ENCODE measurements at places on chromosomes 3 and 15.
A peak's percentile ranks its signal among the peaks of the same experiment; 100 is the strongest.

- DNase-seq = no peak
Observed at GRCh38 chr3:102514241-102514640, 79.4 kb downstream of the ZPLD1 start.

DNA sequence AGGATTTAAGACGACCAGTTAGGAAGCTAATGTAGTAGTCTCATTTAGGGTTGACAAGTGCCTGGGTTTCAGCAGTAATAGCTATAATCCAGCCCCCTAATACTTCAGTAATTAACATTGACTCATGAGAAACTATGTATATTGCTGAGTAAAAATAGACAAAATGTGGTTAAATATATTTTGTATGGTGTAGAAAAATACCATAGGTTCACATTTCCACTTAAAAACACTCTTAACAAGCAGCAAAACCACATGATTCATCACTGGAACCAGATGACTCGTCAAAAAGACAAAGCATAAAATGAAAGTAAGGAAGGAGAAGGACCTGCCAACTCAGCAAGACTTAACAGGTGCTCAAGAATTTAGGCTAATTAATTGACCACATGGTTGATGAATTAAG, 288.9 kb downstream of the EFHB start:
- DNase-seq = no peak

DNA sequence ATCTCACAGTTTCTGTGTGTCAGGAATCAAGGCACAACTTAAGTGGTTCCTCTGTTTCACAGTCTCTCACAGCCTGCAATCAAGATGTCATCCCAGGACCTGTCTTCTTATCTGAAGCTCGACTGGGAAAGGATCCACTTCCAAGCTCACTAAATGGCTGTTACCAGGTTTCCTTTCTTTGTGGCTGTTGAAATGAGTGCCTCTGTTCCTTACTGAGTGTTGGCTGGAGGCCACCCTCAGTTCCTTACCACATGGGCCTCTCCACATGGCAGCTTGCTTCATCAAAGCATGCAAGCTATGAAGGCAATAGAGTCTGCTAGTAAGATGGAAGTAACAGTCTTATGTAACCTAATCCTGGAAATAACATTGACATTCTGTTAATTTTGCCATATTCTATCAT, 174.0 kb downstream of the ERC2 start:
- DNase-seq = no peak

DNA sequence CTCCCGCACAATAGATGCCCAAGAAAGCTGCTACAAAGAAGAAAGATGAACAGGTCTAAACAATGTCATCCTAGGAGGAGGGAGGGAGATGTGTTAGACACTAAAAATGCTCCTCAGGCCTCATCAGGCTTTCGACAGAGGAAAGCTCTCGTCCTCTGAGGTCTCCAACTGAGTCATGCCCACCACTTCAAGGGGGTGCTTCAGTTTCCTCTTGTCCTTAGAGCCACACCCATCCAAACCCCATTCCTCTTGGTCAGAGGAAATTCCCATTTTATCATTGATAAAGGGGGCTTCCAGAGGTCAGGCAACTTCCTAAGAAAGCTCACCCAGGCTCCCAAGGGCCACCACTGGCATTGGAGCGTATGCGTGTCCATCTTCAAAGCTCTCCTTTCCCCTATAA, 50.1 kb downstream of the HEG1 start:
- no peak for DNase-seq

- no peak for DNase-seq
Observed at GRCh38 chr15:91329914-91330313, 229.9 kb downstream of the SV2B start.

- no peak for DNase-seq
Observed at GRCh38 chr15:75644376-75644775, 3.3 kb upstream of the SNX33 start.

GRCh38 chr15:71612397-71612722, 198.0 kb upstream of the NR2E3 start:
- no peak for DNase-seq

GRCh38 chr15:79025201-79025600, 65.4 kb downstream of the RASGRF1 start:
- DNase-seq = peak; percentile 14

DNA sequence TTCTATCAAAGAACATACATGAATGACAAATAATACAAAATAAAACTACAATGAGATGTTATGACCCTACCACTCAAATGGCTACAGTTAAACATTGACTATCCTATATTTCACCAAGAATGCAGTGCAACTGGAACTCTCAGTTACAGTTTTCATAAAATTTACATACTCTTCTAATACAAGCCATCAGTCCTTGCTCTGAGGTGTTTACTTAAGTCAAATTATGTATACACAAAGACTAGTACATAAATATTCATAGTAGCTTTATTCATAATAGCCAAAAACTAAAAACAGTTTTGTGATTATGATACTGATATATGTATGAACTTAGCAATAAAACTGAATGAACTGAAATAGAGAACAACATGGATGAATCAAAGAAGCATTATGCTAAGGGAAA, 19.2 kb downstream of the MLF1 start:
- no peak for DNase-seq

GRCh38 chr3:128950223-128950938, 43.5 kb downstream of the CFAP92 start:
- peak; percentile 20 for DNase-seq

DNA sequence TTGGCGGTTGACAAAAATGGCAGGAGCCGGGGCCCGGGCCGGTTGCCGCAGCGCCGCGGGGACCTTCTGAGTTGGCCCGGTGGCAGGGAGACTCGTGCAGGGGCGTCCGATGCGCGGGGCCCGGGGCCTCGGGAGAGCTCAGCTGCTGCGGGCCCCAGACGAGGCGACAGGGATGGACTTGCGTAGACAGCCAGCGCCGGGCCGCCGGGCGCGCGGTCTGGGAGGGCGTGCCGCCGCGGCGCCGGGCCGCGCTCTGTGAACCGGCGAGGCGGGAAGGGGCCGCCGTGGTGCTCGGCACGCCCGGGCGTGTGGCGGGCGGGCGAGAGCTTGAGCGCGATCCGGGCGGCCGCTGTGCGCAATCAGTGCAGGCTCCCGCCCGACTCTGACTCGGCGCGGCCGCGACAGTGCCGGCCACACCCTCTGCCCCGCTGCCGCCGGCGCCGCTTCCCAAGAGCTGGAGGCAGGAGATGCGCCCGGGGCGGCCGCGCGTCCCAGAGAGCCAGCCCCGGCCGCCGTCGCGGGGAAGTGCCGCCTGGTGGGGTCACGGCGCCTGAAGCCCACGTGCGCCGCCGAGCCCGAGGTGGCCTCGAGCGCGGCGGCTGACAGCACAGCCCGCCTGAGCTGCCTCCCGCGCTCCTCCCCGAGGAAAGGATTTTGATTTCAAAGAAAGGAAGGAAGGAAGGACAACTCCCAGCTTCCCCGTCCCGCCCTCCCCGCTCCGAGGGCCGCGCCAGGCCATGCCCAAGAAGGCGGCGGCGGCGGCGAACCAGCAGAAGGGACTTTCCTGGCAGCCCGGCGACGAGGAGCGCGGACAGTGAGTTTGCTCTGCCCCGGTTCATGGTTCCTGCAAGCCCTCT, 657 bp downstream of the TLNRD1 start:
- peak; percentile 61 for DNase-seq

DNA sequence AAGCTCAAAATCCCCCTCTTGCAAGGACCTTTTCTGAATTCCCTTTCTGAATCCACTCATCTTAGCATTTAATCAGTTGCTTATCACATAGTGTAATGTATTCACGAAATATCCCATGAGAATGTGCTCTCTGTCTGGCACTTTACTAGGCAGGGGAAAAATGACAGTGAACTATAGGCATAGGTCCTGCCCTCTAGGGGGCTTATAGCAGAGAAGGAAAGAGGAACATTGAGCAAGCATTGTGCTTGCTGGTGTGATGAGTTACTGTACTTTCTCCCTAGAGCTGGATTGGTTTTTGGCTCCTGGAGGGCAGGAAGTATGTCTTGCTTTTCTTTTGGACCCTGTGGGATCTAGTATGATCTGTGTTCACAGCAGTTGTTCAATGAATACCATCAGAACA, 26.5 kb downstream of the DUOX2 start:
- DNase-seq = no peak

DNA sequence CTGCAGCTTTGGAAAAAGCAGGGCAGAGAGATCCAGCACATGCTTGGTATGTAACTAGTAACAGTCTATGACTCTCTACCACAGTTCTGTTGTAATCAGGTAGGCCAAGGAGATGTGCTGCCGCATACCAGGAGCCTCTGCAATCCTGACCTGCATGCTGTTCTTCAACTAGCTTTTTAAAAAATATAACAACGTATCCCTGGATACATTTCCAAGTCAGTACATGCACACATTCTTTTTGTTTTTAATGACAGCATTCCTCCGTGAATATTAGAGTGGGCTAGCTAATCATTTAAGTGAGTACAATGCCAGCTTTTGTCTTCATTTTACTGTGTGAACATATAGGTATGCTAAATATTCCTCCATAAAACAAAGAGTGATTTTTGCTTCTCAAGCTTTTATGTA, 437.8 kb downstream of the RBMS3 start:
- DNase-seq = no peak

DNA sequence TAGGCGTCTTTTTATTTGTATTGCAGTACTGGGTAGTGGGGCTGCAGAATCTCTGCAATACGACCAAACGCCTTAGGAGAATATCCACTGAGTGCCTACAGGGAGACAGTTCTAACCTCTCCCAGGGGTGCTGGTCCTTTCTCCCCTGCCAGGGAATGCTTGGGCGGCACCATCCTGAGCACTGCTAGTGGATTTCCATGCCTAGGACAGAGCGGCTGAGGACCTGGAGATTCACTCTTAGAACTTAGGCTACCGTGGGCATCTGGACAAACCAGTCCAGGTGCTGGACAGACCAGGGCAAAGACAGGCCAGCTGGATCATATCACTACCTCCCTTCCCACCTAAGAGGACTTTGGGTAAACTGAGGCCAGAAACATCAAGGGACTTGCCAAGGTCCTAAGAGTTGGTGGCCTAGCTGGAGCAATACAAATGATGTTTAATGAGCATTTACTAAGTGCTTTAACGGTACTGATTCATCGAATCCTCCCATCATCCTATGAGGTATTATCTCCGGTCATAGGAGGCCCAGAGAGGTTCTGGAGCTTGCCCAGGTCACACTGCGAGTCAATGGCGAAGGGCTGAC, 902 bp downstream of the TMEM44 start:
- no peak for DNase-seq

GRCh38 chr3:90005281-90005847, 897.9 kb downstream of the EPHA3 start:
- DNase-seq = no peak

DNA sequence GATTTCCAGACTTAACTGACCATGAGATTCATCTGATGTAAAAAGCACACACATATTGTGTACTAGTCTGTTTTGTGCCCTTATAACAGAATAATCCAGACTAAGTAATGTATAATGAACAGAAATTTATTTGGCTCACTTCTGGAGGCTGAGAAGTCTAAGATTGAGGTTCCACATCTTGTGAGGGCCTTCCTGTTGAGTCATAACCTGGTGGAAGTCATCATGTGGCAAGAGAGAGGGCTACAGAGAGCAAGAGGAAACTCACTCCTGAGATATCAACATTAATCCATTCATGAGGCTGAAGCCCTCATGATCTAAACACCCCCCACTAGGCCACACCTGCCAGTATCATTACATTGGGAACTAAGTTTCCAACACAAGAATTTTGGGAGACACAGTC, 977.6 kb downstream of the MCTP2 start:
- no peak for DNase-seq

GRCh38 chr15:39834256-39834655, 51.6 kb upstream of the FSIP1 start:
- DNase-seq = no peak

DNA sequence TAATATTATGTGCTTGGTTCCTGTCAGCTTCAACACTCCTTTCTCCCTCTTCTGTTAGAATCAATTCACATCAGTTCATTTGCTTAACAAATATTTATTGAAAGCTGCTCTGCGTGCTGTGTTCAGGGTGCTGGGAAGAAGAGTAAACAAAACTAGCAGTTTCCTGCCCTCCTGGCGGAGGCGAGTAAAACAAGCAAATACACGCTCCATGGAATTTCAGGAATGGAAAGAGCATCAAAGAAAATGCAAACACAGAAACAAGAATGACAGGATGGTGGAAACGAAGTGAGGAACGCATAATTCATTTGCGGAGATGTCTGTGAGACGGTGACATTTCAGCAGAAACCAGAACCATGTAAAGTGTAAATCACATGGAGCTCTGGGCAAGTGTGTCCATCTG, 49.4 kb upstream of the SPTSSB start:
- no peak for DNase-seq

GRCh38 chr3:172321035-172321434, 127.2 kb downstream of the GHSR start:
- DNase-seq = no peak

DNA sequence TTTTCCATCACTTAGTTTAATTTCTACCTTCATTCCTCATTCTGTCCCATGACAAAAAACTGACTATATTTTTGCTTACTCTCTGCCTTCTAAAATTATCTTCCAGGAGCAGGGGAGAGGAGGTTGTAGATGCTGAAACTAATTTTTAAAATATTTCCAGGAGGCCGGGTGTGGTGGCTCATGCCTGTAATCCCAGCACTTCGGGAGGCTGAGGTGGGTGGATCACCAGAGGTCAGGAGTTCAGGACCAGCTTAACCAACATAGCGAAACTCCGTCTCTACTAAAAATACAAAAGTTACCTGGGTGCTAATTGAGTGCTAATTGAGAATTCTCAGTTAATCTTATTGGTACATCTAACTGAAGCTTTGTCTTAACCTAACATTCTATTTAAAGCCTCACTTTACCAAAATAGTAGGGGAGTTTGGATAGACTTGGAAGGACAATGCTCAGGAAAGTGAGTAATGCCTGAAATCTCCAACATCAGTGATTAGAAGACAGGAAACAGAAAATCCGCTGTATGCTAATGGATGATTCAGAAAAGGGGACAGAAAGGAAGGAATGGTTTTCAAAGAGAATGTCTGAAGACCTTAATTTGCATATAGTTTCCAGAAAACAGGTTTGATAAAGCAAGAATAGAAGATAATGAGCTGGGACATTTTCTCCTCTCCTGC, 336.1 kb downstream of the GBE1 start:
- DNase-seq = no peak

- no peak for DNase-seq
Observed at GRCh38 chr3:18252578-18252977, 172.6 kb downstream of the SATB1 start.

GRCh38 chr3:107676469-107677309, 153.9 kb downstream of the BBX start:
- DNase-seq = no peak

GRCh38 chr15:80458580-80458979, 54.4 kb downstream of the ARNT2 start:
- DNase-seq = no peak
